ENCODE measurements at places on chromosomes 3 and 15.

DNA sequence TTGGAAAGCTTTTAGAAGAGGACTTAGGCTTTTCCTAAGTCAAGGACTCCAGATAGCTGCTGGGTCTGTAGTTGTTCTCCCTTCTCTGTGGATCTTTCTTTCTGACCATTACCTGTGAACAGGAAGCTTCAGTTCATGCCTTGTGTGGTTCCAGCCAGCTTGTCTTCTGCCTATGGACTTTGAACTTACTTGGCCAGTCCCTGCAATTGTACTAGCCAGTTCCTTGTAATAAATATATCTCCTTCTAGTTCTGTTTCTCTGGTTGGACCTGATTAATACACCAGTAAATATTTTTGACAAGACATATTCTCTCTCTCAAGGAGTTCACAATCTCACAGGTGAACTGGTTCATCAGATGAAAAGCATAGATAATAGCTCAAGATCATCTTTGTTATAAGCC, 341.3 kb upstream of the DPPA4 start:
- DNase-seq: no peak

DNA sequence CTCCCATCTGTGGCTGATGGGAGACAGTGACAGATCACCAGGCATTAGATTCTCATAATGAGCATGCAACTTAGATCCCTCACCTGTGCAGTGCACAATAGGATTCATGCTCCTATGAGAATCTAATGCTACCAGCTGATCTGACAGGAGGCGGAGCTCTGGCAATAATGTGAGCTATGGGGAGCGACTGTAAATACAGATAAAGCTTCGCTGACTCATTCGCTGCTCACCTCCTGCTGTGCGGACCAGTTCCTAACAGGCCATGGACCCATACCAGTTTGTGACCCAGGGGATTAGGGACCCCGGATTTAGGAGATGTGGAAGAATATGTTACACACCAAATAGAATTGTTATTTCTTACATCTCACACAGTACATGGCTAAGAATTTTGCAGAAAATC, 6.7 kb downstream of the ARGFX start:
- DNase-seq: no peak

DNA sequence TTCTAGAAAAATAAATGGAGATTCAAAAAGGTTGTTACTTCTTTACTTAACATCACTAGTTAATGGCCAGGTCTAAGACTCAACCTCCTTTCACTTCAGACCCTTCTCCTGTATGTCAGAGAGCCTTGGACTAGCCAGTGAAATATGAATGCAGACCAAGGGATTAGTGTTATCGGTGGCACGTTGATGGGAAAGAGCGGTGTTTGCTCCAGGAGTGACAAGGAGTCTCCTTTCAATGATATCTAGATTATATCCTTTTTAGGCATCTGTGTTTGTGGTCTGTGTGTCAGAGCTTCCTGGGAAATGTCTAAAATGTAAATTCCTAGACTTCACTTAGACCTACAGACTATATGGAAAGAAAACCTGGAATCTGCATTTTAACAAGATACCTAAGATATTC, 658.0 kb upstream of the KCNMB2 start:
- DNase-seq: no peak

DNA sequence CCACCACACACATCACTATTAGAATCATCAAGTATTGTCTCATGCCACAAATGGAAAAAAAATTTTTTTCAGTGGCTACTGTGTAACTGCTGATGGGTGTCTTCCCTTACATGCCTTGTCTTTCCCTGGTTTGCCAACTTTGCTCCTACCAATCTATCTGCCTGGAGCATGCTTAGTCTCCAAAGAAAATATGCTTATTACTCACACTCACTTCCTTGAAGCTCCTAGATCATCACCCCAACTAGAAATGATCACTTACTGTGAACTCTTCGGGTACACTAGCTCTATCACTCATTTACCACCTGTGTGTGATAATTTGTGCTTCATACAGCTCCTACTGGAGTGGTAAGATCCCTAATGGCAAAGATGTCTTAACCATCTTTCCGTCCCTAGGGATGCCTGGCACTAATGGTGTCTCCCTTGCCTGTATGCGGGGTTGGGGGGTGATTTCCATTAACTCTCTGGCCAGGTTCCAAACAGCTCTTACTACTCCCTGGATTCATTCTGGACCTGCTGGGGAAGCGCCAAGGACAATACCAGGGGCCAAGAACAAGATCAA, 799 bp downstream of the VPS33B start:
- no peak for DNase-seq
